ENCODE measurements at places on chromosomes 2 and 18.

DNA sequence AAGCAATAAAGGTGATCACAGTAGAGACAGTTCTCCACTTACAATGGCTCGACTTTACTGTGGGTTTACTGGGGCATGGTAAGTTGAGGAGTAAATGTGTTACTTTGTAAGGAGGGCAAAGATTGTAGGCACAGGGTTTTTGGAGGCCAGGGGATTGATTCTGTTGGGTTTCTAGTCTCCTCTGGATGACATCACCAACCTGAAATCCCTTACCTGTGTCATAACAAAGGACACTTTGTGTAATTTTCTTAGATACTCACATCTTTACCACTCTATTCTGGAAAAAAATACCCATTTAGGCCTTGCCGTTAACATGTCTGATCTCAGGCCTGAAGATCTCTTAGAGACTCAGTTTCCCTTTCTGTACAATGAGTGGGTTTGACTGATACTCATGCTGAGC is 161.7 kb downstream of the GLI2 start:
- DNase-seq: no peak

GRCh38 chr2:100819370-100820272 is at the start of gene NPAS2:
Gene NPAS2, plus strand, starts transcription at chr2:100820139. Its CDS starts 84,616 bp downstream, at chr2:100904755.
- DNase-seq: peak; percentile 49

- DNase-seq: no peak
Observed at GRCh38 chr2:85583667-85584353, 421 bp upstream of the VAMP5 start.

DNA sequence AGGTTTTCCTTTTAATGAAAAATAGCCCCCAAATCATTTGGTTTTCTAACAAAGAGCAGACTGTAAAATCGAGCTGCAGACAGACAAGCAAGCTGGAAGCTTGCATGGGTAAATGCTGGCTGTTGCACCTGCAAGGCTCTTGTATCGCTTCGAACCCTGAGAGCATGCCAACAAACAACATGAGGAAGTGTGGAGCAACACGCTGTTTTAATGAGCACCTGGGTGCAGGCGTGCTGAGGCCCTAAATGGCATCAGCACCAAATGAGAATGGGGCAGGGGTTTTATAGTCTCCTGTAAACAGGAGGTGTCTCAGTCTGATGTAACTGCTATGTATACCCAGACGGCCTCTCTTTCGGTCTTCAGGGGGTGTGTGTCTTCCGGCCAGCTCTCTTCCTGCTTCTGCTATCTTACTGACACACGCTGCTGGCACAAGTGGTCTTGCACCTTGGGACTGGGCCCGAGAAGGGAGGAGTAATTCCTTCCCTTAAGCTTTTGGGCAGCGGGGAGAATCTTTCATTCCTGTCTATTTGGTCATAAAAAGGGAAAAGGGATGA is 31.9 kb upstream of the CDH2 start:
- DNase-seq: no peak
